Activated CD4-positive, CD25-positive, alpha-beta regulatory T cell treated with anti-CD3 and anti-CD28 coated beads, Interleukin-2, amount 50 U/mL, for 24 hours (primary cell): ENCODE measurements at places on chromosomes 2 and 18.

GRCh38 chr2:11481789-11482472 is 16.0 kb upstream of the E2F6 start:
- no peak for ATAC-seq

DNA sequence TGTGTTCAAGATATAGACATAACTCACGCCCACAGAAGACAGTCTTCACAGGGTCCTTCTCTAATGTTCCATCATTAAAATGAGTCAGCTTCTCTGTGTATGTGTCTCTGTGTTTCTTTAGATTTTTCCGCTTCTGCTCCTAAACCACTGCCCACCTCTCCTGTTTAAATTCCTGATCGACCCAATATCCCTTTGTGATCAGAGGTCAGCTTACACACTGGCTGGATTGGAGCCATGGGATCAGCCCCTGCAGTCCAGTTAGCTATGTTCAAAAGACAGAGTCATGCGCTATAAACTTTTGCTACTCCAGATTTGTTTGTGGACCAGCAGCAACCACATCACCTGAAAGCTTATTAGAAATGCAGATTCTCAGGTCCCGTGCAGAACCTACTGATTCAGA is 229.2 kb downstream of the C1D start:
- ATAC-seq: no peak

GRCh38 chr18:25621682-25622081 is 269.7 kb upstream of the ZNF521 start:
- no peak for ATAC-seq

DNA sequence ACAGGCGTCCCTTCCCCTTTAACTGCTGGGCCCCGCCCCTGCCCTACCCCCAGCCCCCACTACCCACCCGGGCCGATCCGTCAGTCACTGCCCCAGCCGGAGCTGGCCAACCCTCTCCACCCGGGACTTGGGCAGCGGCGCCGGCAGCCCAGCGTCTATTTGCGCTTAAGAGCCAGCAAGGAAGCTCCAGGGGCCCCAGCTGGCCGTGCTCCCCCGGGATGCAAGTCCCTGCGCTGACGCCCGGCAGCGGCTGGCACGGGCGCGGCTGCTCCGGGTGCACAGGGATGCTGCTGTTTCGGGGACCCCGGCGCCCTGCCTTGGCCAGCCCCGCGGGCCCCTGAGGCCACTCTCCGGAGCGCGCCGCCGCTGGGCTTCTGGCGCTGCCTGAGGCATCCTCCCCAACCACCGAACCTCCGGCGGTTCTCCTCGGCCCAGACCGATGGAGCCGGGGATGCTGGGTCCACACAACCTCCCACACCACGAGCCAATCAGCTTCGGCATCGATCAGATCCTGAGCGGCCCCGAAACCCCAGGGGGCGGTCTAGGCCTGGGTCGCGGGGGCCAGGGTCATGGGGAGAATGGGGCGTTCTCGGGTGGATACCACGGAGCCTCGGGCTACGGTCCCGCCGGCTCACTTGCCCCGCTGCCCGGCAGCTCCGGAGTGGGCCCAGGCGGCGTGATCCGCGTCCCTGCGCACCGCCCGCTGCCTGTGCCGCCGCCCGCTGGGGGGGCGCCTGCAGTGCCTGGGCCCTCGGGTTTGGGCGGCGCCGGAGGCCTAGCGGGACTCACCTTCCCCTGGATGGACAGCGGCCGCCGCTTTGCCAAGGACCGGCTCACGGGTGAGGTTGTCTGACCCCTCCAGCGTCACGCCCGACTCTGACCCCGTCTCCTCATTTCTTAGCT is at the start of gene TLX2:
TLX2 (plus strand) TSS at position 83 of the 903 bp plus-strand sequence; CDS start at position 440, 357 bp downstream.
- no peak for ATAC-seq

DNA sequence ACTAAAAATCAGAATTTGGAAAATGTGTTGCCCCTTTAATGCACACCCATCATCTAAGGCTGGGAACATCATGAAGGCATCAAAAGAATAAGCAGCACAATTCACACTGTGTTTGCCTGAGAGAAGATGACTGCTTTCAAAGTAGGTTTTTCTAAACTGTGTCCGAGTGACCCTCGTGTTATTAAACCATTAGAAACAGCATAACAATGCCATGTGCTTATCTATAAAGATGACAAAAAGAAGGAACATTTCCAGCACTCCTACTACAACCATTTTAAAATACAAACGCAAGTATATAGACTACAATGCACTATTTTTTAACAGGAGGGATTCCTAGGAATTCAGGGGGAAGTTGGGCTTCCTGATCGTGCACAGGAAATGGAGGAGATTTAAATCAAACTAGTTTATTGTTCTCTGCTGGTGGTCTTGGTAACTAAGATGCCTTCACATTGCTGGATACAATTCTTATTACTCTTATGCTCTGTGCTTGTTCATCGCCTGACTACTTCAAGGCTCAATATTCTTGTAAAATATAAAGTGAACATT is 305.9 kb upstream of the CCDC68 start:
- no peak for ATAC-seq

DNA sequence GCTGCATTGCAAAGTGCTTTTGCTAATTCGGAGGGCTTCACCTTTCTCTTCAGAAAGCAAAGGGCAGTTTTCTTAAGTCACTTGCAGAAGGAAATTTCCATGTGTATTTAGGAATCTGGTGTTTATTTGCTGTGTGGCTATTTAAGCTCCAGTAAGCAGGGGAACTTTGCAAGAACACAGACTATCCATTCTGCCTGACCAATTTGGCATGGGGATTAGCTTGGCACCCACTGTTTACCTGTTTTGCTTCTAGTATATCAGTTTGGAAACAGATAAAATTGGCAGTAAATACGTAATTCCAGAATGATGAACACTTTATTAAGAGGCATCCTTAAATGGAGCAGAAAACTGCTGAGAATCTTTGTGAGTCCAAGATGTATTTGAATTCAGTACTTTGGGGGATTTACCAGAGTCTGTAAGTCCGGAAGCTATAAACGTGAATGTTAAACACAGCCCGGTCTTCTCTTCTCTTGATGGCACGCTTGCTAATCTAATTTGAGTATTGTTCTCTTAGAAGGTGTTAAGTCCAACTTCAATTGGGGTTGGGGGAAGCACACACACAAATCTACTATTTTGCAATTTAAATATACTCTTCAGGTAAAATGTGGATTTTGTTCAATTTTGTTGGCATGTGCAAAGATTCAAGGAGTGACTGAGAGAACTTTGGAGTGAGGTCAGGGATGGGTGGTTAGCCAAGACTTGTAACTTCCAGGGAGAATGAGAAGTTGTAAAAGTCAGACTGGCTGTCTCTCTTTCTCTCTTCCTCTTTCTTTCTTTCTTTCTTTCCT is 650 bp downstream of the ACKR3 start:
- ATAC-seq: no peak

DNA sequence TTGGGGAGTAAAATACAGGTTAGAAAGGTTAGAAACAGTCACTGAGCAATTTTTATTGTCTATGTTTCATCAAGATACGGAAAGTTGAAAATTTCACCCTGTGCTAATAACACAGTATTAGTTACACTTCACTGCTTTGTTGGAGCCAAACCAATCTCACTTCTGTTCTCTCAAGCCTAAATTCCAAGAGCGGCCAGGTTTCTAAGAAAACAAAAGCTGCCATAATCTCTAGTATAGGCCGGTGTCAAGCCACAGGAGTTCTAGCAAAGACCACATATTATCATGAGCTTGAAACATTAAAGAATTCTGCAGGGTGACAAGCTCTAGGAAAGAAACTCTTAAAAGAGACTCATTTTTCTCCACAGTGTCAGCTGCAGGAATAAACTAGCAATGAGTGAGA is 128.7 kb downstream of the TXNL1 start:
- no peak for ATAC-seq

GRCh38 chr2:188367164-188367563 is 75.5 kb downstream of the GULP1 start:
- ATAC-seq: no peak

- ATAC-seq: no peak
Measured at GRCh38 chr2:8974016-8974415, 29.5 kb downstream of the MBOAT2 start.

- peak; percentile 66 for ATAC-seq
Measured at GRCh38 chr2:201420442-201421113, 30.7 kb downstream of the TRAK2 start.

GRCh38 chr2:75134860-75135259 is 64.5 kb downstream of the TACR1 start:
- no peak for ATAC-seq

- no peak for ATAC-seq
Measured at GRCh38 chr2:34936089-34936488, 1337.0 kb upstream of the FAM98A start.

- no peak for ATAC-seq
Measured at GRCh38 chr2:236177604-236177966, 9.4 kb upstream of the GBX2 start.
